ENCODE measurements at places on chromosomes 7 and 10.

DNA sequence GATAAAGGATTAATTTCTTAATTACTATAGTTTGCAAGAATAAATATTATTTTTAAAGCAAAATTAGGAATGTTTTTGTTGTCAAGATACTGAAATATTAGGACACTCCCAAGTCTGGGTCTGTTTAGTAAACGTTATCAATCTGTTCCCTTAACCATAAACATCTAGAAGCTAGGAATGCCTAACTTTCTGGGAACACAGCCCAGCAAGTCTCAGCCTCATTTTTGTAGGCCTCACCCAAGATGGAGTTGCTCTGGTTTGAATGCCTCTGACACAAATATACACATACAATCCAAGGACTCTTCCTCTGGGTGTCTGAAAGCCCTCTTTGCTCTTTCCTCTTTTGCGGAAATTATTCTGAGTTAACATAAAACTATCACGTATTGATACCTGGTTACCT lies 487.4 kb upstream of the CELF2 start:
- no peak for DNase-seq

GRCh38 chr10:103767756-103768155 lies 87.6 kb downstream of the SH3PXD2A start:
- no peak for DNase-seq

DNA sequence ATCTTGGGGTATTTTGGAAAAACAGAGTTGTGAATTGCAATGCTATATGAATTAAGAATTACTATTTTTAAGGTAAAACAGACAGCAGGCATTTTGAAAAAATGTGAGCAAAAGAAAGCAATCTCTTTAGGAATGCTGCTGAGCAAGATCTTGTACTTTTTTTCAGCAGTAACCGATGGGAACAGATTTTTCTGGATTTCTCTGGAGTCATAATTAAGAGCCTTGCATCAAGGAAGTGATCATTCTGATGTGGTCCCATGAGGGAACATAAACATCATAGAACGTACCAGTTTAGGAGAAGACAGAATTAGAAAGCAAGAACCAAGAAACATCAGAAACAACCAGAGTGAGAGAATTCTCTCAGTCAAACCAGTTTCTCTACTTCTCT lies 157.0 kb upstream of the AGR3 start:
- no peak for DNase-seq

DNA sequence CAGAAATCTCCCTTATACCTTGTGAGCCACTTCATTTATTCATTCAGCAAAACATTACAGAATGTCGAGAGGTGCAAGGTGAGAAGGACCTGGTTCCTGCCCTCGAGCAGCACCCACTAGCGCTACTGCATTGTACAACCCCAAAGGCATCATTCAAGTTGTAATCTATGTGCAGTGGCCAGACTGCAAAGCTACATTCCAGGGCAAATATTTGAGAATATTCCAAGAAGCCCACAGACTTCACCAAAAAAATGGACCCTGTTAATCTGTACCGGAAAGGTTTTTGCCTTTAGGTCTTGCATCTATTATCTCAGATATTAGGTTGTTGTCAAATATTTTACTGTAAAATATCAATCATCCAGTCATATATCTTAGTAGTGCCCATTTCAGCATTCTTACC lies 295.4 kb upstream of the FZD1 start:
- DNase-seq: no peak

DNA sequence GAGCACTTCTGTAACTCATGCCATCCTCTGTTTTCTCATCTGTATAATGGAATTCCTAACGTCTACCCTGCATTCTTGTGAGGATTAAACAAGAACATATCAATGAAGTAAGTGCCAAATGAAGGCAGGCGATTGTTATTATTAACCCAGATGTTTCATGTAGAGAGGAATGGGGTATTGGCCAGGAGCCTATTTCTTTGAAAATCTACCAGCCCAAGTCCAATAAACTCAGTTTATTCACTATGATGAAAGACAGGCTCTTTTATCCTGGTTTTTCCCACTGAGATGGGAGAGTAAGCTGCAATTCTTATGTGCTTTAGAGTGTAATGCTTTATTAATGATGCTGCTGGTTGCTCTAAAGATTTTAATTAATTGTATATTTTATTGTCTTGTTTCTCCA lies 9.6 kb downstream of the CTTNBP2 start:
- DNase-seq: no peak

DNA sequence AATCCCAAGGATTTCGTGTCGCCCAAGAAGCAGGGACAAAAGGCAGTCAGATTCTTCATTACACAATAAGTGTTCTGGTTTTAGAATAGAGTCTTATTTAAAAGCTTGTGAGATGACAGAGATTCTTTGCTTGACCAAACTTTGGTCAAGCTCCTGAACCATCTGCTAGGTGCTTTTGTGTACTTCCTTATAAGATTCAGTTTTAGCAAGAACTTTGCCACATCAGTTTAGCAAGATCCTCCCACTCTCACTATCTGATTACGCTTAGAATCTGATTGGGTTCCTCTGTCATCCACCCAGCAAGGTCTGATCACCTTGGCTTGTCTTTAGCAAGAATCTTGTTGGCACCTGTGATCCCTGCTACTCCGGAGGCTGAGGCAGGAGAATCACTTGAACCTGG lies 38.2 kb upstream of the SDHAF3 start:
- no peak for DNase-seq

DNA sequence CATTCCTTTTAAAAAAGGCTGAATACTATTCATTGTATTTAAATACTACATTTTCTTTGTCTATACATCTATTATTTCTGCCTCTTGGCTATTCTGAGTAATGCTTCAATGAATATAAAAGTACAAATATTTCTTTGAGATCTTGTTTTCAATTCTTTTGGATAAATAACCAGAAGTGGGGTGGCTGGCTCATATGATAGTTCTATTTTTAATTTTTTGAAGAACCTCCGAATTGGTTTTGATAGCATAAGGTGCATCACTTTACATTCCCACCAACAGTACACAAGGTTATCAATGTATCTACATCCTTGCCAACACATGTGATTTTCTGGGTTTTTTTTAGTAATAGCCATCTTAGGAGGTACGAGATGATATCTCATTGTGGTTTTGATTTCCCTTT lies 72.5 kb downstream of the ZNF277 start:
- no peak for DNase-seq
